GM12864 (cell line): ENCODE measurements at places on chromosomes 1 and 21.

DNA sequence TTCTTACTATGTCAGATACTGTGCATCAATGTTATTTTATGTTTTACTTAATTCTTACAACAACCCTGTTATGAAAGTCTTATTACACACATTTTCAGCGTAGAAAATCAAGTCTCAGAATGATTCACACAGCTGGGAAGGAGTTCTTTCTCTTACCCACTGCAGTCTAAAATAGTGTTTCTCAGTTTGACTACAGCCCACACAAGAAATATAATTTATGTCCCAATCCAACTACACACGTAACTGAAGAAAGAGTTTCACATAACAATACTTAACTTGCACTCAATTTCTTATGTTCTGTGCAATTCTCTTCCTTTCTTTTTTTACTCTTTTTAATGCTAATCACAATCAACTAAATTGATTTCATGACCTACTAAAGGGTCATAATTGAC lies 252.8 kb upstream of the ADGRL2 start:
- DNase-seq: peak; percentile 44

DNA sequence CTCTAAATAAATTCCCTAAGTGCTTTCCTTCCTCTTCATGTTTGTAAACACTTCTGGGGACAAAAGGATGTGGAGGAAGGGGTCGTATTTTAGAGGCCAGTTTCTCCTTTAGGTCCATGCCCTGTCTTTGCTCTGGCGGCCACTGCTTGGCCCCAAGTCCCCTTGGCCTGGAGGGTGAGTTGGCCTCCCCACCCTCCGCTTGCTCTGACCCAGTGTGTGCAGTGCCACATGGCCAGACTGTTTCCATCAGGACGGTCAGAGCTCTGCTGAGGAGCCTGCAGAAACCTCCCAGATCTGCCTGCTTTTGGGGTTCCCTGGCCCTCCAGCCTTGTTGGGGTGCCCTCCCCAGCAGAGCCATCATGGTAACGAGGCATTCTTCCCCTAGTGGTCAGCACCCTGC lies 127.8 kb downstream of the CAMTA1 start:
- DNase-seq: no peak

- DNase-seq: no peak
Measured at GRCh38 chr1:5507340-5507739, 484.9 kb downstream of the NPHP4 start.

DNA sequence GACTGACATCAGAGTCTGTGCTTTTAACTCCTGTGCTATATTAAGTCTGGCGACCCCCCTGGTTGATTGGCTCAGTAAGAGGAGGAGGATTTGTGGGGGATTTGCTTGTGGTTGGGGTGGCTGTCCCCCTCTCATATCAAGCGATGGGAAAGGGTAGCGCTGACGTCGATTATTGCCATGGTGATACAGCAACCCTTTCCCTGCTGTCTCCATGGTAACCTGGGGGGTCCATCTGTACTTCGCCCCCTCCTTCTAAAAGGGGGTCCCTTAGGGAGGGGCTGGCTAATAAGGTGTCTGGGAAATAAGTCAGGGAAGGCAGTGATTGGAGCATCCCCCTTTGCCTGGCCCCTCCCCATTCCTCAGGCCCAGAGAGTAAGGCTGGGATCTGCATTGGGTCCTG lies 4.7 kb downstream of the FAM229A start:
- no peak for DNase-seq

- DNase-seq: no peak
Measured at GRCh38 chr1:65421351-65422025, 1.0 kb downstream of the LEPR start.

DNA sequence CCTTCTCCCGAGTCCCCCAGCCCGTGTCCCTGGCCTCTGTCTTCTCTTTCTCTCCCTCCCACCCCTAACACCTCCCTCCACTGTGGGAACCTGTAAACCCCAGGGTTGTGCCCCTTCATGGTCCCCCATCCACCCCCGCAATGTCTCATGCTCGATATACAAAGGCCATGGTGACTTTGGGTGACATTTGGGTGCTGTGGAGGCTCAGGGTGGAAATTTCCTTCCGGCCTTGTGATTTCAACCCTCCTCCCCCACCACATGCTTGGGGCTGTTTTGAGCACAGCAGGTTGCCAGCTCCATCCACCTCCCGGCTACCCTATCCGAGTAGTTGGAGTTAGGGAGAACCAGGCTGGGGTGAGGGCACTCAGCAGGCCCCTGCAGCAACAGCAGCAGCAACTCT lies 25.7 kb upstream of the VPS13D start:
- DNase-seq: no peak

DNA sequence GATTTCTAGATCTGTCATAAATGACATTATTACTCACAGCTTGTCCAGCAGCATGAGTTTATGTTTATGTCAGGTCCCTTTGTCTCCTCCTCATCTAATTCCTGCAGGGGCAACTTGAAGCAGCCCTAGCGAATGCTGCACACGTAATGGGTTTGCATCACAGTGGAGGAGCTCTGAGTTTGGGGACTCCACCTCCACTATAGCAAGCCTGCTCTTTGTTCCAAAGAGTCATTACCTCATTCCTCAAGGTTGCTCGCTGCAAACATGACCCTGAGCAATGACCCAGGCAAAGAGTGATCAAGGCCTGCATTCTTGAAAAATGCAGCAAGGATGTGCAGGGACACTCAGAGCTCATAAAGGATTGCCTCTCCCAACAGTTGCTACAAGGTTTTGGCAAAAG lies 261.9 kb downstream of the HHIPL2 start:
- no peak for DNase-seq
